ENCODE measurements at places on chromosomes 3 and 15. TPM values are rescaled to one million over a fixed set of nuclear protein-coding genes. Genes with fewer than 3 reads are reported as not detected.

The SPTSSB gene
- 0.40 TPM for total RNA-seq

The SLC9C1 gene
- total RNA-seq: 0.94 TPM

The ANKRD63 gene
- total RNA-seq: not detected

The CYFIP1 gene
- 140 TPM for total RNA-seq

The PRSS50 gene
- 0.13 TPM for total RNA-seq

The ARPP21 gene
- 0.62 TPM for total RNA-seq

The IL16 gene
- 54.0 TPM for total RNA-seq

The ATP10A gene
- total RNA-seq: 5.7 TPM

The RAB43 gene
- total RNA-seq: 17.9 TPM

The EHHADH gene
- total RNA-seq: 6.2 TPM

The CTDSPL gene
- 71.2 TPM for total RNA-seq

The DGKG gene
- total RNA-seq: 2.1 TPM

The ACSBG1 gene
- 0.18 TPM for total RNA-seq

The IQCH gene
- 2.1 TPM for total RNA-seq

The ISG20 gene
- 20.2 TPM for total RNA-seq

The CHRFAM7A gene
- total RNA-seq: 4.7 TPM

- no peak for DNase-seq
Observed at GRCh38 chr3:187210091-187210490, 12.8 kb downstream of the RTP1 start.

DNA sequence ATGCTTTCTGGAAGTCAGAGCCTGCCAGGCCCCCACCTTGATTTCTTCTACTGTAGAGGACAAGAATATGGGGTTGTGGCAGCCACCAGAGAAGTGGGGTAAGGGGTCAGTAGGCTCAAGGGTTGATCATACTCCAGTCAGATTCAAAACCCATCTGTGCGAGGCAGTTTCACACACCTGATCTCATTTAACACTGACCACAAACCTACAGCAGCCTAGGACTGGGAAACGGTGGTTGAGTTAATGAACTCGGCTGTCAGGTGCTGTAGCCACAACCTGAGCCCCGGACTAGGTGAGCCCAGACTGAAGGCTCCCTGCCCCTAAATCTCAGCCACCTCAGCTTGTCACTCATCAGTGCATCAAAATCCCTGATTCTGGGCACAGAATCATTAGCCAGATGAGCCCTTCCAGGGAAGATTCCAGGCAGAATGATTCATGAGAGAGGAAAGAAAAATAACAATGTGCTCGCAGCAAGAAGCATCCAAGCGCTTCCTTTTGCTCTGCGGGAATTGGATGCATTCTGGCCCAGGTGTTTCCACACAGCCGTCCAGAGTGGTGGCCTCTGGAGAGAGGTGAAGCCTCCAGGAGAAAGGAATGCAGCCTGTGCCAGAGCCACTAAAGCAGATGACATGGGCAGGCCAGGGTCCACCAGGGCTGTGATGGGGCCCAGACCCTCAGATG is 102.1 kb downstream of the SRGAP3 start:
- DNase-seq: peak; percentile 46

DNA sequence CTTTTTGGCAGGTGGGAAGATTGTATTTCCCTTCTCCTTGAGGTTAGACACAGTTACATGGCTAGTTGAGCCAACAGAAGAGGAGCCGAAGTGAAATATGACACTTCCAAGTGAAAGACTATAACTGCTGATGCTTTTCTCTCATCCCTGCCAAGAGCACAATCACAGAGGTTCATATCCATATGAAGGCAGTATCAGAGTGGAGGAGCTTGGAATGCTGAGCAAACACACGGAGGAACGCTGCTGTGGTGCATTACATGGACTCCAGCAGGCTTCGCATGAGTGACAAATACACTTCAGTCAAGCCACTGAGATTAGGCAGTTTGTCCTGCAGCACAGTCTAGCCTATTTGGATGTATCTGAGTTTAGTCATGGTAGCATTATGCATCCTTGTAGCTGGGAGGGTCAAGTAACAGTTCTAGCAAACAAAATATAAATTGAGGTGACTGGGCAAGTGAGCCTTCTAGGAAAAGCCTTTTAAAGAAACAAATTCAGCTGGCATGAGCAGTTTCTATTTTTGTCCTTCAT is 5.4 kb downstream of the IQCF6 start:
- no peak for DNase-seq

GRCh38 chr15:58139989-58140522 is 1.9 kb downstream of the AQP9 start:
- no peak for DNase-seq

- DNase-seq: no peak
Observed at GRCh38 chr3:104521606-104522336, 844.9 kb upstream of the ALCAM start.

GRCh38 chr3:168250415-168250861 is 154.7 kb upstream of the GOLIM4 start:
- DNase-seq: no peak

- DNase-seq: no peak
Observed at GRCh38 chr3:150830745-150831144, 67.8 kb upstream of the SIAH2 start.

GRCh38 chr3:122945230-122945629 is 82.3 kb downstream of the SEMA5B start:
- DNase-seq: no peak

- no peak for DNase-seq
Observed at GRCh38 chr3:148938936-148939335, 52.4 kb upstream of the GYG1 start.

- DNase-seq: no peak
Observed at GRCh38 chr15:41904541-41905005, 10.7 kb upstream of the SPTBN5 start.

DNA sequence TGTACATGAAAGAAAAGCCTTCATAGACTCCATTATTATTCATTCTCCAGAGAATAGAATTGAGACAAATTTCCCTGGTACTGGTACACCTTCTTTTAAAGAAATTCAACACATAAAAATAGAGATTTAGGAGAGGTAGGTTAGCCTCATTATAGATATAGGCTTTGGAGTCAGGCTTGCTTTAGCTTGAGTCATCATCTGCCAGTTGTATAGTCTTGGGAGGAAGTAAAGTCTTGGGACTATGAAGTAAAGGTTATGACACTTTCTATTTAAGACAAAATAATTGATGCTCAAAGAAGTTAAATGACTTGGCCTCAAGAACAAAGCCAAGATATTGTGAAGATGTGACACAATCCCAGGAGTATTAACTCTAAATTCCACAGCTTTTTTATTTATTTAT is 4.3 kb downstream of the HRG start:
- no peak for DNase-seq

- DNase-seq: no peak
Observed at GRCh38 chr15:78739996-78740903, 71.0 kb downstream of the ADAMTS7 start.

DNA sequence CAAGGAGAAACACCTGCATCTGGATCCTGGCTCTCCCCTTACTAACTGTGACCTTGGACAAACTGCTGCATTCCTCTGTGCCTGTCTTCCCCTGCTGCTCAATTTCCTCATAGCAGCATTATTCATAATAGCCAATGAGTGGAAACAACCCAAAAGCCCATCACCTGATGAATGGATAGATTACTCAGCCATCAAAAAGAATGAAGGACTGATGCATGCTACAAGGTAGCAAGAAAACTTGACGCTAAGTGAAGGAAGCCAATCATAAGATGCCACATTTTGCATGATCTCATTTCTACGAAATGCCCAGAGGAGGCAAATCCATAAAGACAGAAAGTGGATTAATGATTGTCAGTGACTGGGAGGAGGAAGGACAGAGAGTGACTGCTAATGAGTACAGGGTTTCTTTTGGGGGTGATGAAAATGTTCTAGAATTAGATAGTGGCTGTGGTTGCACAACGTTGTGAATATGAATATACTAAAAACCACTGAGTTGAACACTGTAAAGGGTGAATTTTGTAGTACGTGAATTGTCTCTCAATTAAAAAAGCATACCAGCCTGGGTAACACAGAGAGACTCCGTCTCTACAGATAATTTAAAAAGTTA is 11.2 kb downstream of the IGDCC4 start:
- no peak for DNase-seq

DNA sequence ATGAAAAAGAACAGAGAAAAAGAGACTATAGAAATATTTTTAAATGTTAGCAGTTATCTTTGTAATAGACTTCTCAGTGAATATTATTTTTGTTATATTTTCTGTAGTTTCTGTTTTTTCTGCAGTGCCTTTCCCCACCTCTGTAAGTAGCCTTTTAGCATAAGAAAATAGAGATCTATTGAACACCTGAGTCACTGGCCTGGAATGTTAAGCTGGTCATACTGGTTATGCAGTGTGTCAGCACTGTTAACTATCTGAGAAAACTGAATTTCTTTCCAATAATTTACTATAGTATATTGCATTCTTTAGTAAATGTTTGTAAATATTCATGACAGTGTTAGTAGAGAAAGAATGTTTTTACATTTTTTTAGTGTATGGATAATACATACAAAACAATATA is 79.8 kb downstream of the NECTIN3 start:
- no peak for DNase-seq

- no peak for DNase-seq
Observed at GRCh38 chr15:101492766-101493692, 3.5 kb upstream of the PCSK6 start.

DNA sequence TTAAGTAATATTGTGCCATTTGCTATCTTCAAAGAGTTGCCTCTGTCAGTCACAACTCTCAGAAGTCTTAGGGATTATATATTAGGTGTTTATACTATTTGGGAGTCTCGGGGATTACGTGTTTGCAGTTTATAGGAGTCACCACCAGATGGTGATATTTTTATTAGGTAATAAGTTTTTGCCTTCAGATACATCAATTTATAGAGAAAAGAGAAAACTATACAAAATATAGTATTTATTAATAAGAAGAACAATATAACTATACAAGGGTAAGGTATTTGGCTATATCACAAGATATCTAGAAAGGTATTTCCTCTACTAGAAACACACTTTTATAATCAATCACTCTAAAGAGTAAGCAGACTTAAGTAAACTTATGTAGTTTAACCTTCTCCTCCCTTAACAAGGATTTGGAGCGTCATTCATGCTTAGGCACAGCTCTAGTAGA is 10.7 kb upstream of the DHX36 start:
- no peak for DNase-seq

- no peak for DNase-seq
Observed at GRCh38 chr3:141431411-141432378, 55.1 kb upstream of the RASA2 start.

DNA sequence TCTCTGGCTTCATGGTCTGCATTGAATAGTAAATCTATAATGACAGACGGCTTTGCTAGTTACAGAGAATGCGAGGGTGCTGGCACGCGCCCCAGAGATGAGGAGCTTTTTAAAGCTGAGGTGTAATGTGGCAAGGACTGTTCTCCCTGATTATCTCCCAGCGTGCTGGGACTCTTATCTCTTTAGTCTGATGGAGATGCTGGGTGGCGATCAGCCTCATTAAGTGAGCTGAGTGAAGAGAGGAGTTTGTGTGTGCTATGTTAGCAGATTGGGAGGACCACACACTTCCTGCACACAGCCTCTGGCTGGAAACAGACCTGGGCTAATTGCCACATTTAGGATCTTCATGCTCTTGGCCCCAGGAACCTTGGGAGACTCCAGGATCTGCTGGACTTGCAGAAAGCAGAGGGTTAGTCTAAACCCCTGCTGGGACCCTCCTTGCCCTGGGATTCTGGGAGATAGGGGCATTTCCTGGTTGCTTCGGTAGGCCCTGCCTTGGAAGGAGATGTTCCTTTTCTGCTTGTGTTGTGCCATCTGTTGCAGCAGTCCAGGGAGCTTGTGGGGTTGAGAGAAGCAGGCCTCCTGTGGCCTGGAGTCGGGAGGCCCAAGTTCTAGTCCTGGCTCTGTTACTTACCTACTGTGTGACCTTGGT is 15.0 kb downstream of the PDIA5 start:
- no peak for DNase-seq

GRCh38 chr15:72706266-72706665 is 20.3 kb downstream of the BBS4 start:
- DNase-seq: no peak

- DNase-seq: no peak
Observed at GRCh38 chr3:148856384-148856783, 8.7 kb upstream of the CPA3 start.

DNA sequence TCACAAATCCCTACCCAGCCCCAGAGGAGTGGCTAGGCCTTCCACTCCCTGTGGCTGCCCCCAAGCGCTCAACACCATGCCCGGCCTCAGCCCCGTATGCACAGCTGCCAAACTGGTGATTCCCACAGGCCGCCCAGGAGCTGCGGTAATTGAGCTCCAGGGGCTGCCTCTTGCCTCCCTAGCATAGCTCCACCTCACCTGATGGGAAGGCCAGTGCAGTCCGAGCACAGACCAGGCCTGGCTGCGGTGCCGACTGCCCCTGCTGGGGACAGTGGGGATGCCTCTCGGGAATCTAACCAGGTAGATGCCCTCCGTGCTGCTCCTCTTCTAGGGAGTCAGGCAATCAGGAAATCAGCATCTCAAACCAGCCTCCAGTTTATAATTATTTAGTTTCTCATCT is 25.9 kb downstream of the SCN5A start:
- DNase-seq: no peak

- no peak for DNase-seq
Observed at GRCh38 chr3:118734664-118735063, 300.0 kb downstream of the IGSF11 start.

GRCh38 chr3:187296058-187296457 is 4.5 kb upstream of the MASP1 start:
- no peak for DNase-seq

DNA sequence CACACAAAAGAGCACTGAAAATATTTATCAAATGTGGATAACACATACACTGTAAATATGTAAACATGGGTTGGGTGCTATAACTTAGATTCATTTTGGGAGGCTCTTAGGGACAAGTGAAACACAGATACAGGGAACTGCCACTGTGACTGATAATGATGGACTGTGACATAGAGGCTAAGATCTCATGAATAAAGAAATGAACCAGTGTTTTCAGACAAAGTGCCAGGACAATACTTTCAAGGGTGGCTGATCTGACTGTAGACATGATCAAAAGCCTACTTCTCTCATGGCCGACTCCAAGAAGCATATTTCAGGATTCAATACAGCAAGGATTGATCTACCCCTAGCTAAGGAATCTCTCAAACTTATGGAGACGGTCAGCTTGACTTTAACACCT is 353.8 kb downstream of the FGF12 start:
- no peak for DNase-seq

DNA sequence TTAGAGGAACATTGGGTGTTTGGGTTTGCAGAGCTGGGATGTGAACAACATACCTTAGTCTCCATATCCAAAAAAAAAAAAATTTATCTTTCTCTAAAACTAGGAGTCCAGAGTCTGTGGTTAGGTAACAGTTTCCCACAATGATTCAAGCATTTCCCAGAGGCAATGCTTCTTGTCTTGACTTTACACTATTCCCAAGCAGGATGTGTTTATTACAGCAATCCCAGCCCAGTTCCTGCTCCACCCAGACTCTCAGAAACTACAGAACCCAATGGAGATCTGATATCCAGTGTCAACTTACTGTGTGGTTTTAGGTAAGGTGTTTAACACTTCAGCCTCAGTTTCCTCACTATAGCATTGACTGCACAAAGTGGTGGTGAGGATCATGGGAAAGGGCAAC is 2.3 kb upstream of the C3orf62 start:
- DNase-seq: no peak

GRCh38 chr15:62866366-62866765 is 176.2 kb upstream of the TPM1 start:
- DNase-seq: no peak
